ENCODE measurements at places on chromosomes 2 and 18.

- no peak for DNase-seq
Observed at GRCh38 chr2:204415406-204416181, 129.7 kb upstream of the PARD3B start.

- DNase-seq: no peak
Observed at GRCh38 chr2:43592443-43592842, 3.4 kb downstream of the THADA start.

DNA sequence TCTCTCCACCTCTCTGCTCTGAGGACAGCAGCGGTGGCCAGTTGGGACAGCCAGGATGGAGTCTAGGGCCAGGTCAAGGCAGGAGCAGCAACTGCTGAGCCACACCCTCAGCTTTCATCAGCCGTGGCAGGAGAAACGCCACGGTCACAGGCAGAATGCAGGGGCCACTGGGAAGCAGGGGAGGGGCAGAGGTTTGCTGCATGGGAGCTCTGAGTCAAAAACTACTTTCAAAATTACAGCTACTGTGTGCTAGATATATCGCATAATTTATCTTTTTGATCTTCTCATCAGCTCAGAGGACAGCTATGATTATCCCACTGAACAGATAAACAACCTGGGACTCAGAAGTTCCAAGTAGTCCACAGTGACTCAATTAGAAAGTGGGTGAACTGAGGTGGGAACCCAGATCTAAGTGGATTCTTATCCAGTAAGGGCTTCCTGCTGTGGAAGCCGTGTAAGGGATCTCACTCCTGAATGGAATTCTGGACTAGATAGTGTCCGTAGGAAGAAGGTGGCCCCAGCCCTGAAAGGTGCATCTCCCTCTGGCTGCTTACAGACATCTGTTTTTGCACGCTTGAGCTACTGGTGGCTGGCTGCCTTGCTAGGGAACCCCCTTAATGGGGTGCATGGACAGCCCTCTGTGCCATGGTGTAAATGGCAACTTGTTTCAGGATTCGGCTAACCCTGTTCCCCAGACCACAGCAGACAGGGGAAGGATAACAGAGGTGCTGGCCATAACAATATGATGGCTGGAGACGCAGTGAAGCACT lies 194.6 kb upstream of the SMAD2 start:
- DNase-seq: peak; percentile 33

DNA sequence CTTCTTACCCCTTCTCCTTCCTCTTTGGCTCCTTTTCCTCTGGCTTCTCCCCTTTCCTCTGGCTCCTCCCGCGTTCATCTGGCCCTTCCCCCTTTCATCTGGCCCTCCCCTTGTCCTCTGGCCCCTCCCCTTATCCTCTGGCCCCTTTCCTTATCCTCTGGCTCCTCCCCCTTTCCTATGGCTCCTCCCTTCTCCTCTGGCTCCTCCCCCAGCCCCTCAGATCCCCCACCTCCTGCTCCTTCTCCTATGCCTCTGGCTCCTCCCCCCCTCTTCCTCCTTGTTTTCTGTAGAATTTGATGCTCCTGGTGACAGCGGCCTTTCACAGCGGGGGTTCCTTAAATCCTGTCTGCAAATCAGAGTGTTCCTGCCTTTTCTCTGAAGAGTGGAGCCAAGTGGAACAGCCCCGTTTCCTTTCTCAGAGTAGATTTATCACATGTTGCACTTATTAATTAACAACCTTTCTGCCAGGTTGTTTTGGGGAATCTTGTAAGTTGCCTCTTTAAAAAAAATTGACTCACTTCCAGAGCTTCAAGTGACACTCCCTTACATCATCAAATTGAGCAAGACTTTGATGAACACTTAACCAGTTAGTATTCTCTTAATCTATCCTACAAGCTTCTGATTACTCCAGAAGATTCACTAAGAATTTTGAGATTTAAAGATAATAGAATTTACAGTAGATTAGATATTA lies 27.9 kb downstream of the FABP1 start:
- DNase-seq: no peak

DNA sequence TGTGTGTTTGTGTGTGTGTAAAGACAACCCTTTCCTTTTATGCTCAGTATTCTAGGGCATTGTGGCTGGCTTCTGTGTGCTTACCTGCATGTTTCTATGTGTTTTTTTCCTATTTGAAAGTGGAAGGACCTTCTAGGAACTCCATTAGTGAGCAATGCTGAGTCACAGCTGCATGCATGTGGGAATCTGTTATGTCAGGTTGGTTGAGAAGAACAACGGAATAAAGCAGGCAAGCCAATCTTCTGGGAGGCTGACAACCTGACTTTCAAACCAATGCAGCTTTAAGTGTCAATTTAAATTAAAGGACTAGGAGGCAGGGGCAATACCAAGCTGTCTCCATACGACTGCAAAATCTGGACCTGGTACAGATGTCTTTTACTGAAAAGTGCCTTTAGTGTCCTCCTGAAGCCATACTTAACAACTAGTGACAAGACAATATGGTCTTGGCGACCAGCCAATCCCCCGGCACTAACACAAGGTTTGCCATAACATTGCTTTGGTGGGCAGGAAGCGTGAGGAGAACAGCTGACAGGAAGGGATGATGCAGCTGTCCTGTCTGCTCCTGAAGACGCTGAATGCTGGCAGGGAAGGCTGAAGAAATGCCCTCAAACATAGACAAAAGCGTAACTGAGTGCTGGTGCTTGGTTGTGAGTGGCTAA lies 514.7 kb upstream of the CDH7 start:
- no peak for DNase-seq

DNA sequence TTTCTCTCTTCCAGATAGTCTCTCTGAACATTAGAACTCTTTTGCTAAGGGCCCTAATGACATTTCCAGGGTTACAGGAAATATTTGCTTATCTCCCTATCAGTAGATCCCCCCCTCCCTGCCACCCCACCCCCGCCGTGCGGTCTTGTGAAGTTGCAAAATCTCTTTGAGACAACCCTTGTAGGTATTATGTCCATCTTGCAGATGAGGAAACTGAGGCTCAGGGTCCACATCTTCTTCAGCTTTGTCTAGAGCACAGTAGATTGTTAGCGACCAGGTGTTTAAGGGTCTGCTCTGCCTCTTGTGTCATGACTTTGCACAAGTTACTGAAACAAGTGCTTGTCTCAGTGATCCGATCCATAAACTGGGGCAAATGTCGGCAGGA lies 65.8 kb upstream of the GATA6 start:
- no peak for DNase-seq

GRCh38 chr2:33019796-33020195 lies 73.0 kb downstream of the LTBP1 start:
- no peak for DNase-seq

DNA sequence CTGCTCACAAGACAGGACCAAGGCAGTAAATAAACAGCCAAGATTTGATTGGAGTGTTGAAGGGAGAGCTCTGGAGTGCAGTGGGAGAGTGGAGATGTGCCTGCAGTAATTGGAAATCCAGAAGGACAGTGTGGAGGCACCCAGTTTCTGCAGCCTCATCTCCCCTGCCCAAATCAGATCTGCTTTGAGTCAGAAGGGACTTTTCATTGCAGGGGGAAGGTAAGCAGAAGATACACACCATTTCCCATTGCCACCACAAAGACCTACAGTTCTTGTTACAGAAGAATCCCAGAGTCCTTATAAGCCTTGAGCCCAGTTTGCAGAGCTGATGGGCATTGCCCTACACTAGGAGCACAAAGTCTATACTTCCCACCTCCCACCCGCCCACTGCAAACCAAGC lies 27.2 kb upstream of the GCFC2 start:
- no peak for DNase-seq

GRCh38 chr2:24906466-24906865 lies 13.6 kb downstream of the ADCY3 start:
- DNase-seq: no peak

DNA sequence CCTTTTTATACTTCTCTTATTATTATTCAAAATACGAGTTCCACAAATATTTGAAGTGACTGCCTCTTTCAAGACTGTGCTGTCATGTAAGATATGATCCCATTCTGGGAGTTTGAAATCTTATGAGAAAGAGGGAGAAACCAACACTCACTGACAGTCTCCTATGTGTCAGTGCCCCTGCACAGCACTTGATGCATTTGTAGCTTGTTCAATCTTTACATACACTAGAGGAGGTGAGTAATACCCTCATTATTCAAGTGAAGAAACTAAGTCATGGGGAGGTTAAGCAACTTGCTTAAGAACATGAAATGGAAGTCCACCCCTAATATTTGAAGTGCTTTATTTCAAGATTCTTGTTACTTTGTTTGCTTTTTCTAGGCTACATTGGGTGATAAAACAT lies 459.5 kb upstream of the FANCL start:
- no peak for DNase-seq

- DNase-seq: no peak
Observed at GRCh38 chr2:237819231-237819630, 20.7 kb downstream of the RBM44 start.

DNA sequence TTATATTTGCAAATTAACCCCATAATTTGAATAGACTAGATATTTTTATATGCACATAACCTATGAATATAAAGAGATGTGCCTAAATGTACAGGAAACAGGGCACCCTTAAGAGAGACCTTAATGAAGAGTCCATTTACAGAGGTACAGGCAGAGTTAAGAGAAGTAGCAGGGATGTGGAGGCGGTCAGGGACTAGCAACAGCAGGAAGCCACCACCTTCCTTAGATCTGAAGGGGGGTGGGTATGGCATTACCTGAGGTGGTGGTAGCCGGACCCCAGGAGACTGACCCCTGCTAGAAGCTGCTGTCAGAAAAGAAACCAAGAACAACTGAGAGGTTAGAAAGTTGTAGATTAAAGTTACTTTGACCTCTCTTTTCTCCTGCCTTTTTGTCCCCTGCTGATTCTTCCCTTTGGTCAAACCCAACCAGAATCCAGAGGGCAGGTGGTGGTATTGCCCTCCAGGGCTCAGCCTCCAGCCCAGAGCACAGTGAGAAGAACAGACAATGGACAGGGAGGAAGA lies 24.9 kb upstream of the ATG16L1 start:
- DNase-seq: no peak
